B cell (primary cell): ENCODE measurements at places on chromosomes 7 and 10.

- peak; percentile 17 for DNase-seq
These were observed at the start of gene C1QL3 for GRCh38 chr10:16521311-16522016. C1QL3 (minus strand) TSS chr10:16521879; CDS start chr10:16521065, 814 bp downstream.

DNA sequence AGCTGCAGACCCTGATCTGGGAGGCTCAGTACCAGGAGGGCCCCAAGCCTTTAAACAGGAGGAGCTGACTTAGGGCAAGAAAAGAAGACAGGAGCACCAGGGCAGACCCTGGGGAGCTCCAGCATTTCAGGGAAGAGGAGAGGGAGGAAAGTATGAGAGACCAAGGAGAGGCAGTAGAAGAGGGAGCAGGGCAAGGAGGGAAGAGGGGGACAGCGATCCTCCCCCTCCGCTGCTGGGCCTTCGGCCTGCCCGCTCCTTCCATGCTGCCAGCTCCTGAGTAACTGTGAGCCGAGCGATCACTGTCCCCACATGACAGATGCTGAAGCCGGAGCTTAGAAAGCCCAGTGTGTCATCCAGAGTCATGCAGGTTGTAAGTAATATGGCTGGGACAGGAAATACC, 65.9 kb downstream of the ALOX5 start:
- no peak for DNase-seq

- no peak for DNase-seq
These were observed 134.6 kb downstream of the CHRM2 start for GRCh38 chr7:137003086-137003485.

DNA sequence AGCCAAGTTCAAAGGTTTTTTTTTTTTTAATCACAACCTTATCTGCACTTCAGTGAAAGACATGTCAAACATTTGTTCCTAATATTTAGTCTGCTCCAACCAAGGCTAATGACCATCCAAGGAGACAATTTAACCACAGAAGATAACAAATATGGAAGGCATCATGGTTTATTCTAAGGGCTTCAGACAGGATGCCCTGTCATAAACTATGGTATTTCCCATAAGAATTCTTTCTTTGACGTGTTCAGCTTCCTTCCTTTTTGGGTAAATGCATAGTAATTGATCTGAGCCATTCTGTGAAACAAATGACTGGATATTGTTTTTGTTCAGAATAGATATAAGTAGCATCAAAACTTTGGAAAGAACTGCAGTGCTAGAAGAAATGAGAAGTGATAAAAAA, 326.5 kb upstream of the AOAH start:
- no peak for DNase-seq

GRCh38 chr10:62814756-62815380, 1.3 kb downstream of the EGR2 start:
- no peak for DNase-seq

- no peak for DNase-seq
These were observed 172.6 kb downstream of the ZNF248 start for GRCh38 chr10:37684765-37685164.

GRCh38 chr10:101441541-101442455, 87.8 kb downstream of the BTRC start:
- peak; percentile 50 for DNase-seq

DNA sequence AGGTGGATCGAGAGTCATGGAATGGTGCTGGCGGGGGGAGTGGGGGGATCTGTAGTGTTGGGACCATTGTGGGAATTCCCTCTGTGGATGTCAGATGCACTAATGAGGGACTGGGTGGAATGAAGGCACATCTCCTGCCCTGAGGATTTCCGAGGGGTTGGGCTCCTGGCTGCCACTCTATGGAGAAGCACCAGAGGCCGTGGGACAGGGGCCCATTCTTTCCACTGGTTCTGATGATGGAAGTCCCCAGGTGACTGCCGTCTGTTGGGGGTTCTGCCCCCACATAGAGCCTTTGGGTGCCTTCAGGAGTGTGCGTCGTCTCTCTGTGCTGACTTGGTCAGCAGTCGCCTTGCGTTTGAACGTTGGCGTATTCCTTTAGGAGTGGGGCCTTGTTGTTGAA, 202.9 kb downstream of the GLRX3 start:
- DNase-seq, result no peak

GRCh38 chr7:49580000-49580399, 193.4 kb upstream of the VWC2 start:
- DNase-seq, result no peak
